ENCODE measurements at places on chromosomes 5 and 9.

- DNase-seq, result no peak
These were observed 163.9 kb downstream of the SLF1 start for GRCh38 chr5:94782383-94782782.

DNA sequence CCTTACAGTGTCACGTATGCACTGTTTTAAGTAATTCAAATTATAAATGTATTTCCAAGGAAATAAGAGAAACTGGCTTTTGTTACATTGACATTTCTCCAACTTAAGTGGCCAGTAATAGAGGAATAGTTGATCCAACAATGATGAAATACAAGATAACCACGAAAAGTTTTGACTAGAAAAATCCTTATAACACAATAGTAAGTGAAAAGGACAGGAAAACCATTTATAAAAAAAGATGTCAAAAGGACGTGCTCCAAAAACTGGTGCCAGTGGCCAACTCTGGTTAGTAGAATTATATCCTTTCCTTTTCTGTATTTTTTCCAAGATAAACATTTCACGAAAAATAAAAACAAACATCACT, 210.9 kb downstream of the GAPVD1 start:
- no peak for DNase-seq

DNA sequence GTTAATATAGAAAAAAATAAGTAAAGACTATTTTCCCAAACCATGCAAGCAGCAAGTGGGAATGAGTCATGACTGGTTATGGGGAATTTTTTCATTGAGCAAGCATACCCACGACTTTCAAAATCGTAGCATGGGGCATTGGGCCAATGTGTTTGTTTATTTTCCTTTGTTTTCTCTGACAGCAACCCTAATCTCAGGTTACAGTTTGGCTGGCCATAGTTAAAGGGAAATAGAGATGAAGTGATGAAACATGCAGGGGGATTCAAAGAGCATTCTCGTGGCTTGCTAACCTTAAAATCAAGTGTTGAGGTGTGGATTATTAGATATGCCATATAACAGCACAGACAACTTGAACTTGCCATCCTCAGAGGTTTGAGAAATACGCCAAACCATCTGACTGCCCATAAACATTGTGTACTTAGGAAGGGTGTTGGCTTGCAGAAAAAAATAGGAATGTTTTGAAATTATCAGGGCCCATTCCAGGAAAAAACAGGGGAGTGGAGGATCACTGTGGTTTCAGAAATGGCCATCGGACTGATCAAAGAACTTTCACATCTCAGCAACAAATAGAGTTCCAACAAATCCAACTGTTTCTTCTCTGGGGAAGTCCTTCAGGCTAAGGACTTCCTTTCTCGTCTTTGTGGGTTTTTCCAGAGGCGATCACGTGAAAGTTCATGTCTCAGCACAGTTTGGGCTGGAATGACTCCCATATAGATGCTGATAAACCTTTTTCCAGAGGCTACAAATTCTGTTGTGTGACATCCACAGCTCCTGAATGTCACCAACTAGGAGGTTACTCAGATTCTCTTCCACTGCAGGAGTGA, 259.1 kb downstream of the SYK start:
- no peak for DNase-seq

- no peak for DNase-seq
These were observed 5.1 kb upstream of the CLINT1 start for GRCh38 chr5:157864067-157864466.

- DNase-seq, result no peak
These were observed 693.8 kb downstream of the NR2F1-AS1 start for GRCh38 chr5:92887254-92887653.

- DNase-seq, result no peak
These were observed 2.9 kb downstream of the NAA35 start for GRCh38 chr9:85943757-85944430.

GRCh38 chr5:74237571-74238145, 402.9 kb downstream of the ENC1 start:
- DNase-seq, result no peak

DNA sequence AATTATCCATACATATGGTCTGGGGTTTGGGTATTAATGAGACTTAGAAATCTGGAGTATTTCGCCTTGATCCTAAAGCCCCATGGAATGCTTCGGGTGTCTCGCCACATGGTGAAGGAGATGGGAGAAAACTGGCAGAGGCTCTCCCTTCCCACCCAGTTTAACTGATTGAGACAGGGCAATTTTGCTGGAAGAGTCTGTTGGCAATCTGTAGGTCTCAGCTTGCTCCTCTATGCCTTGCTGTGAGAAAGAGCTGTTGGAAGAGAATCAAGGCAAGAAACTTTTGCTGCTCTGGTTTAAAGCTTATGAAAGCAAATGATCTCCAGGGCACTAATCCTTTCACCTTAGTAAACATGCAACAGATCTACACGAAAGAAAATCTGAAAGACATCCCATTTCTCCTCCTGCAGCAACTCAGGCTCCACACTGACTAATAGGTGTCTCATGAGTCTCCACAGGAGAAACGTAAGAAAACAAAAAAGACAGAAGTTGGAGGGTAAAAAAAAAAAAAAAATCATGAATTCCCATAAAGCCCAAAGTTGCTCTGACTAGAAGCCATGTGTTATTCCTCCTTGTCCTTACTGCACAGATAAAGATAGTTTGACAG, 369.9 kb downstream of the EFNA5 start:
- no peak for DNase-seq

DNA sequence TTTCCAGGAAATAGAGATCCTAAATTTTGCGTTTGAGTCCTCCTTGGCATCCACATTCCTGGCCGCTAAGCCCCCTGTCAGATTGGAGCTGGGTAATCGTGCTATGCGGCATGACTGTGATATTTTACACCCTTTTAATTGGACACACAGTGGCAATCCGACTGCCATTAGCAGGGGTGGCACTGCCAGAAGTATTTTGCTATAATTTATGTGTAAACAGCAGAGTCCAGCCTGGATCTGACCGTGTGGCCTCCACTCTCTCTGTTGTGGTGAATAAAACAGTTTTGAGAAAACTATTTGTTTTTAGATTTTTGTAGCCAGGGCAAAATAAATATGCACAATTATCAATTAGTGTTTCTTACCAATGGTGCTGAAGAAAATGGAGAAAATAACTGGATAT, 281.0 kb upstream of the IRX2 start:
- no peak for DNase-seq

DNA sequence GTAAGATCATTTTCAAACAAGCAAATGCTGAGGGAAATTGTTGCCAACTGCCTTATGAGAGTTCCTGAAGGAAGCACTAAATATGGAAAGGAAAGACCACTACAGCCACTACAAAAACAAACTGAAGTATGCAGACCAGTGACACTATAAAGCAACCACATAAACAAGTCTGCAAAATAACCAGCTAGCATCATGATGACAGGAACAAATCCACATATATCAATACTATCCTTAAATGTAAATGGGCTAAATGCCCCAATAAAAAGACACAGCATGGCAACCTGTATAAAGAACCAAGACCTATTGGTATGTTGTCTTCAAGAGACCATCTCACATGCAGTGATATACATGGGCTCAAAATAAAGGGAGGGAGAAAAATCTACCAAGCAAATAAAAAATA, 113.2 kb downstream of the DTWD2 start:
- no peak for DNase-seq

GRCh38 chr5:54608423-54609085, 91.0 kb downstream of the SNX18 start:
- DNase-seq, result no peak

GRCh38 chr9:1837453-1838084, 177.6 kb upstream of the SMARCA2 start:
- no peak for DNase-seq

DNA sequence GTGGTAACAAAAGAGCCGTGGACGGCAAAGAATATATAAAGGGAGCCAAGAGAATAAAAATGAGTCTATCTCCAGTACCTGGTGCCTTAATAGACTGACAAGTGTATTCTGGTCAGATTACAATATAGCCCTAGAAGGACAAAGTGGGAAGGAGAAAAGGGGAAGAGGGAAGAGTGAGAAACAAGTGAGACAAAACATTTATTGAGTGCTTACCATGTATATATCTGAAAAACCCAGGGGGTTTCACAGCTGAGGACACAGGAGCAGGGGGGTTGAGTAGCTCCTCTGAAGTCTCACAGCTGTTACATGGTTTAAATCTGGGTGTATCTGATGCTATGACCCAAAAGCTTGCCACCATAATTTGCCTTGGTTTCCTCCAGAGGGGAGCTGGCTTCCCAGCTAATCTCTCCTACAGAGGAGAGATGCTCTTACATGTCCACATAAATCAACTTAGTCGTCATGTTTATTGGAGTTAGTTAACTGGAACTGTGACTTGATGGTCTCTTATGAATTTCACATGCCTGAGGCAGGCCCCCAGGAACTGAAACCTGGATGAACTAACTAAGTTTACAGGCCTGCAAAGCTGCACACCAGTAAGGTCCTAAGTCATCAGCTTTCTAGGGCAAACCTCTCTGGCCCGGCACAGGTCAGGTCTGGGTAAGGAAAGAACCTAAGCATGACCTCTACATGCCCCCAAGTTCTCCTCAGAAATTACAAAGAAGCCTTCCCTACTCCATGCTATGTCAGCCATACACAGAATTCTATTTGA, 15.5 kb downstream of the SIL1 start:
- DNase-seq, result no peak

GRCh38 chr5:103894882-103895281, 332.3 kb upstream of the NUDT12 start:
- DNase-seq, result peak; percentile 58

GRCh38 chr9:5499889-5500398, 10.4 kb upstream of the PDCD1LG2 start:
- no peak for DNase-seq

GRCh38 chr9:95370064-95370463, 52.6 kb upstream of the FANCC start:
- DNase-seq, result no peak

DNA sequence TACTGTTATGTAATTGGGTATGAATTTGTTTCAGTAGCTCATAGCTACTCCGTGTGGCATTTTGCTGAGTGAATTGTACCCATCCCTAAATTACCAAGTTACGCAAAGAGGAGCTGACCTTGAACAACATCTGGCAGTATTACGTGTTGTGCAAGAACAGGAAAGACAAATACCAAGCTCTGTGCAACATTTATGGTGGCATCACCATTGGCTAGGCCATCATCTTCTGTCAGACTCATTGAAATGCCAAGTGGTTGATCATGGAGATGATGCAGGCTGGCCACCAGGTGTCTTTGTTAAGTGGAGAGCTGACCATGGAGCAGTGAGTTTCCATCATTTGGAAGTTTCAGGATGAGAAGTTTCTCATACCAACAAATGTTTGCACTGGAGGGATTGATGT, 15.0 kb downstream of the ZSWIM6 start:
- no peak for DNase-seq

- no peak for DNase-seq
These were observed 7.6 kb downstream of the S1PR3 start for GRCh38 chr9:88998911-88999310.

DNA sequence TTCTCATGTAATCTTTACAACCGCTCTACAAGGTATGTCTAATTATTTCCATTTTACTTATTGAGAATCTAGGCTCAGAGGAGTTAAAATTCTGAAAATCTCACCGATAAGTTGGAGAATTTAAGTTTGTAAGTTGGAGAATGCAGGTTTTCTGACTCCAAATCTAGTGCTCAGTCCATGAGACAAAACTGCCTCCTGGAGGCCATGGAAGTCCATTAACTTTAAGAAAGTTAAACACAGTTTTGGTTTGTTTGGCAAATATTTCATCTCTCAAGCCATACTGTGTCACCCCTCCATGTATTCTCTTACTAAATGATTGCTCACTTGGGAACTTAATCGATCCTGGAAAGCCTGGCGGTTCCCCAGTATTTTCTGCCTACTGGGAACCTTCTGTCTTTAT, 52.6 kb downstream of the INIP start:
- no peak for DNase-seq

GRCh38 chr5:135944967-135945560, 9.7 kb downstream of the LECT2 start:
- DNase-seq, result peak; percentile 76

- no peak for DNase-seq
These were observed 4.9 kb upstream of the PGGT1B start for GRCh38 chr5:115267617-115268016.

DNA sequence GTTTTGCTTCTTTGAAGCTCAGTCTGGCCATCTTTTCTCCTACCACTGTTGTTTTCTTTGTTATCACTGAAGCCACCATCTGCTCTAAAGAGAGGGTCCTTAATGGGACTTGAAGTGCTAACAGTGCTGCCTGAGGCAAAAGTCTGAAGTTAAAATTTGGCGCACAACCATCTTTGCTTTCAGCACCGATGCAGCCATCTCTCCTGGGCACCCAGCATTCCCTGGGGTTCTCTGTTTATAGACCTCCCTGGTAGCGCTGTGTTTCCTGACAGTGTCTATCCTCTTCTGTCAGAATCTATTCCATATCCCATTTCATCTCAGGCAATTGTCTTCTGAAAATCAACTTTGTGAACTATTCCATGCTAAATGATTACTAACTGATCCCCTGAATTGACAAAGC, 491.5 kb upstream of the MPDZ start:
- no peak for DNase-seq

GRCh38 chr5:84017523-84018172, 297.0 kb upstream of the HAPLN1 start:
- DNase-seq, result no peak

- no peak for DNase-seq
These were observed 108.1 kb downstream of the TMEM174 start for GRCh38 chr5:73280821-73281746.

DNA sequence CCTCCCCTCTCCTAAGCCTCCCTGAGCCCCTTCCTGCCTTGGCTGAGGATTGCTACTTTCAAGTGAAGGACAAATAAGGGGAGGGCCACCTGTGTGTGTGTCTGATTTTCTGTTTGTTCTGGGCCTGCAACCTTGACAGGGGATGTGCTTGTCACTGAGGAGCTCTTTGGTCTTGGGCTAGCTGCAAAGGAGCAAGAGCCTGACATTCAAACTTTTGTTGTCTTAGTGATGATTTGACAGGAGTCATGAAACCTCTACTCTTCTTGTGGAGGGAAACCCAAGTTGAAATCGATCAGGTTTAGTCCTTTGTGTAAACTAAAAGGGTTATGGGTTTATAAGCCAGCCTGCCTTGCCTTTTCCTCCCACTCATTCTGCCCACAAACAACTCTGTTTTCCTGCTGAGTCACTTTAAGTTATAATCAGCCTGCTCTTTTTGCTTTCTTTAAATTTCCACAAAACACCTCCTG, 16.9 kb downstream of the CLTA start:
- no peak for DNase-seq

- peak; percentile 44 for DNase-seq
These were observed 277.4 kb downstream of the AOPEP start for GRCh38 chr9:95003689-95004410.

- DNase-seq, result no peak
These were observed 4.8 kb upstream of the KCNMB1 start for GRCh38 chr5:170393958-170394357.

DNA sequence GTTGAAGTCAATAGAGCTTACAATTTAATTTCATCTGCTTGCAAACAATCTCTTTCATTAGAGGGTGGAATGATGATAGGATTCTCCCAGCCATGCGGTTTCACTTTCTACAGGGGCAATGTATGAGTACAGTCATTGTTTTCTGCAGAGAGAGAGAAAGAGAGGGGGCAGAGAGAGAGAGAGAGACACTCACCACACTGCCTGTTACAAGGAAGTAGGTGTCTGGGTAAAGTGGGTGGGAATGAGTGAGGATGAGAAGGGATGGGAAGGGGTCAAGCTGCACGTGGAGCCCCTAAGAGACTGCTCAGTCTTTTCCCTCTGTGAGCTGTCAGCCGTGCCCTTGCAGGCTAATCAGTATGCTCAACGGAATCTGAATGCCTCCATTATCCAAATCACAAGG, 454.3 kb downstream of the KDM4C start:
- DNase-seq, result peak; percentile 26
